ENCODE measurements at places on chromosomes 5 and 9.

GRCh38 chr9:21251190-21251589, 11.4 kb upstream of the IFNA14 start:
- no peak for DNase-seq

- DNase-seq = no peak
Observed at GRCh38 chr9:79674052-79674777, 102.5 kb downstream of the TLE4 start.

- DNase-seq = no peak
Observed at GRCh38 chr9:8809741-8810140, 1010.2 kb upstream of the DMAC1 start.

DNA sequence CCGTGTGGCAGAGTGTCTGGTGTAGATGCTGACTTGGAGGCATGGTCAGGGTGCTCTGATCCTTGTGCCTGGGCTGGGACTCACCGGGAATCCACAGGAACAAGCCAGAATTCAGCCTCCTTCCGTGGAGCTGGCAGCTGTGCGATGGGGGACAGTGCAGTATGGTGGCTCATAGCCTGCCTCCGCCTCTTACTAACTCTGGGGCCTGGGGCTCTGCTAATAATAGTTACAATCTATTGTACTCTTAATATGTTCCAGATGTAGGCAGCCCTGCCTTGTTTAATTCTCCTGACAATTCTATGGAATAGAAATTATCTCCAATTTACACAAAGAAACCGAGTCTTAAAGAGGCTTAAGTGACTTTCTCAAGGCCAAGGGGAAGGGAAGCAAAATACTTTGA, 77.6 kb downstream of the PCDH1 start:
- DNase-seq = no peak

DNA sequence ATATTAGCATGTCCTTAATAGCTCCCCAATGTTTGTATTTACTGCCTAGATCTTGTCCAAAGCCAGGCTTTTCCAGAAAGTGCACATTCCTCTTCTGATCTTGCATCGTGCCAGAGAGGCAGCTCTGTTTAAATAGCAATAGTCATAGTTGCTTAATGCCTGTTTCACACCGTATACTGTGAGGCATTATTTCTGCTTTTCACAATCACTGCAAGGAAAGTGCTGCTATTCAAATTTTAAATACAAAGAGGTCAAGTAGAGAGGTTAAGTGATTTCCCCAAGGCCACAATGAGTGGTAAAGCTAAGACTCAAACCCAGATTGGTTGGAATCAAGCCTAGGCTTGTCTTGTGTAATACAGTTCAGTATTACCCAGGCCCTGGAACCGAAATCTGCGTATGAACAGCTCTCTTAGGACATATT, 153.6 kb downstream of the SNX18 start:
- DNase-seq = peak; percentile 94

- no peak for DNase-seq
Observed at GRCh38 chr5:111976705-111977435, 219.9 kb upstream of the NREP start.

GRCh38 chr9:124251605-124252378, 6.0 kb upstream of the NEK6 start:
- no peak for DNase-seq

GRCh38 chr9:106801816-106802215, 61.1 kb upstream of the ZNF462 start:
- DNase-seq = no peak

- no peak for DNase-seq
Observed at GRCh38 chr9:127138444-127138843, 16.0 kb upstream of the ANGPTL2 start.

DNA sequence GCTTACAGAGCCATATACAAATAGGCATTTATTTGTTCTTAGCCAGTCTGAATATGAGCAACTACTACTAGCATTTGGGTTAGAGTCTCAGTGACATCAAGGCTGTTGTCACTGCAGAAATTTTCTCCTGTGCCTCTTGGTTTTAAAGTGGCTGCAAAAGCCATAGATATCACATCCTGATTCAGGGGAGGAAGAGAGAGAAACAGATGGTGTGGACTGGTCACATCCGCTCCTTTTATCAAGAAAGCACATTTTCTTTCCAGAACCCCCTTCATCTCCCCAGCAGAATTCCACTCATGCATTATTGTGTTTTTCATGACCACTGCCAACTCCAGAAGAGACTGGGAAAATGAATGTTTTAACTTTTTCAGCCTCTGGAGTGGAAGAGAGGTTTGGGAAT, 69.8 kb downstream of the PTTG1 start:
- peak; percentile 4 for DNase-seq

DNA sequence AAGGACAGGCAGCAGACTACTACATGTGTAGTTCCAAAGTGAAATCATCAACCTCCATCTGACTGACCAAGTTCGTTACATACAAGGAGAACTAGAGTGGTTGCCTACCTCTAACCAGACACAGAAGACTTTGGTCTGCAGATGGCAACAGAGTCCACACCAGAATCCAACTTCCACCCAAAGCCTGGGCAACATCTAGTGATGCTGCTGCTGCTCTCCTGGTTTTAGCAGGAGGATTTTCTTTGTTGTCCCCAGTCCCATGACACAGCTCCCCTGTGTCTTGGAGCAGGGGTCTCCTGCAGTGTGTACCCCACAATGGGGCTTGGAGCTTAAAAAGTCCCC, 46.4 kb upstream of the APC start:
- no peak for DNase-seq

GRCh38 chr9:127452691-127453090, 1.4 kb downstream of the LRSAM1 start:
- DNase-seq = no peak

DNA sequence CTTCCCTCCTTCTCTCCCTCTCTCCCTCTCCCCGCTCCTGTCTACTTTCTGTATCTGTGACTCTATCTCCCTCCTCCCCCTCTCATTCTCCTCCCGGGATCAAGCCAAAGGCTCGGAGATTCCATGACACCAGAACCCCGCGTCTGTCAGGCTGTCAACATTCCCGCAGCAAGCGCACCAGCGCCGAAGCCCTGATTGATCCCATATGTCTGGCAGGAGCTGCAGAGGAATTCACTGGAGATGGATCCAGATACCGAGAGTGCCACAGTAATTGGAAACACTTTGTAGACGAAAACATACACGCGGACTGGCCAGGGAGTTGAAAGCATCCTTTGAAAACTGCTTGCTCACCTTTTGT, 300 bp upstream of the SVEP1 start:
- DNase-seq = peak; percentile 2

DNA sequence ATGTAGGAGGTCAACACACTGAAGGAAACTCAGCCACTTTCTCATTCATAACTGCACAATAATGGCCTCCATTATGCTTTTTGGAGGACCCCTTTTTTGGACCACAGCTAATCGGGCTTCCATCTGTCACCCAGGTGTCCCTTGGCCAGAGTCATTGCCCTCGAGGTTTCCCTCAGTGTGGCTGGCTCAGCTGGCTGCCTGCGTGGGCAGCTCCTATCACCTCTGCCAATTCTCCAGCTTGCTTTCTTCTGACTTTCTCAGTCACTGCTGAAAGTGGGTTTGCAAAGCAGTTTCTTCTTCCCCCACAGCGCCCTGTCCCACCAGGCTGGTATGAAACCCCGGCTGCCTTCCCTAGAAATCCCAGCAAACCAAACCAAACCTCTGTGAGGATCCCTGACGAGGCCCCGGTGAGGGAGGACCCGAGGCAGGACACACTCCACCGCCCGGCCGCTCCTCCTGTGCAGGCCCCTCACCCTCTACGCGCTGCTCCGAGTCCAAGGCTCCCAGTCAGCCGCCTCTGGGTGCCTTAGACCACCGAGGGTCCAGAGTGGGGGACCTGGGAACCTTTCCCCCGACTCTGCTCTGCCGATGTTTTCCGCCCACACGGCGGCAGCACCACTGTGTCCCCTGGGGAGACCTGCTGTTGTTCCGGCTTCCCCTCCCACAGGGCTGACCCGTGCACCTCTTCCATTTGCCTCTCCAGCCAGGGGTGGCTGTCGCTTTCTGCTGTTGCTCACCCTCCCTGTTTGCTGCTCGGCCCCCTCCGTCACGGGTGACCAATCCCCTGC, 109.5 kb downstream of the TENT4A start:
- no peak for DNase-seq

- no peak for DNase-seq
Observed at GRCh38 chr5:4661836-4662235, 478.3 kb upstream of the ADAMTS16 start.

- DNase-seq = no peak
Observed at GRCh38 chr5:97554977-97555643, 372.1 kb upstream of the RIOK2 start.

GRCh38 chr5:2430606-2431005, 320.9 kb downstream of the IRX2 start:
- DNase-seq = no peak

DNA sequence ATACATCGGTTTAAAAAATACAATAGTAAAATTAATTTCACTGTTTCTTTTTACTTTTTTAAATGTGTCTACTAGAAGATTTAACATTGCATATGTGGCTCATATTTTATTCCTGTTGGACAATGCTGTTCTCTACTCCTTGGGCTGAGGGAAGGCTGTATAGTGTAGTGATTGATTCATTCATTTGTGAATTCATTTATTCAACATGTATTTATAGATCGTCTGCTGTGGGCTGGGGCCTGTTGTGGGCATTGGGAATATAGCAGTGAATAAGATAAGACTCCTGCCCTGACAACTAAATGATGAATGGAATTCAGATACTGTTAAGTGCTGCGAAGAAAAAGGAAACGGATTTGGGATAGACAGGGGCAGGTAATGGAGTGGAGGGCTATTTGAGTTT, 55.7 kb downstream of the ZNF618 start:
- no peak for DNase-seq

- no peak for DNase-seq
Observed at GRCh38 chr9:15977438-15977837, 424.6 kb downstream of the CCDC171 start.

DNA sequence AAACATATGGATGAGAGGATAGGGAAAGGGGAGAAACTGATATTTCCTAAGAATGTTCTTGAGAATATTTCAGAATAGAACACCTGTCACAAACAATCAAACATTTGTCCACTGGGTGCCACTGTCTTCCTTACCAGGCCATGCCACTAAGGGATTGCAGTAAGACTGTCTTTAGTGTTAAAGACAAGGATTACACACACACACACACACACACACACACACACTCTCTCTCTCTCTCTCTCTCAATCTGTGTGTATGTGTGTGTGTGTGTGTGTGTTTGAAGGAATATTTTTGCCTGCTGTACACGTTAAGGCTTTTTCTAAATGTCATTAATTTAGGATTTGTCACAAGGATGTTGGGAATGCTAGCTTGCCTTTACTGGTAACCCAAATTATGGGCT, 54.4 kb downstream of the CCDC192 start:
- DNase-seq = peak; percentile 39

DNA sequence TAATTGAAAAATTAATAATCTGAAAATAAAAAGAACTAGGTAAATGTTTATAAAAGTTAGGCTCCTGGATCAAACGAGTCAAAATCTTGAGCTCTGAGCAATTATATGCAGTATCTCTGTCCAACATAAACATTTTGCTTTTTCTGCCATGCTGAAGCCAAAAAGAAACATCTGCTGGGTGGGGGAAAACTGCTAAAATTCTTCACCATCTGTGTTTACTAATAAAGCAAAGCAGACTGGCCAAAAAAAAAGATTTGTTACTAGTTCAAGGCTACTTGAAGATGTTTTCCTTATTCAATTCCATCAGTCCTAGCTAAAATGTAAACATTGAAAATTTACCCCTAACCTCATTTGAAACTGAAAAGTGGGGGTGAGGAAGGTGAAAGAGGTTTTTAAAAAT, 29.7 kb downstream of the GTF3C4 start:
- no peak for DNase-seq

GRCh38 chr9:33117796-33118195, 41.3 kb upstream of the SMU1 start:
- DNase-seq = peak; percentile 58

GRCh38 chr9:86355814-86356213, 1.6 kb upstream of the TUT7 start:
- DNase-seq = no peak

DNA sequence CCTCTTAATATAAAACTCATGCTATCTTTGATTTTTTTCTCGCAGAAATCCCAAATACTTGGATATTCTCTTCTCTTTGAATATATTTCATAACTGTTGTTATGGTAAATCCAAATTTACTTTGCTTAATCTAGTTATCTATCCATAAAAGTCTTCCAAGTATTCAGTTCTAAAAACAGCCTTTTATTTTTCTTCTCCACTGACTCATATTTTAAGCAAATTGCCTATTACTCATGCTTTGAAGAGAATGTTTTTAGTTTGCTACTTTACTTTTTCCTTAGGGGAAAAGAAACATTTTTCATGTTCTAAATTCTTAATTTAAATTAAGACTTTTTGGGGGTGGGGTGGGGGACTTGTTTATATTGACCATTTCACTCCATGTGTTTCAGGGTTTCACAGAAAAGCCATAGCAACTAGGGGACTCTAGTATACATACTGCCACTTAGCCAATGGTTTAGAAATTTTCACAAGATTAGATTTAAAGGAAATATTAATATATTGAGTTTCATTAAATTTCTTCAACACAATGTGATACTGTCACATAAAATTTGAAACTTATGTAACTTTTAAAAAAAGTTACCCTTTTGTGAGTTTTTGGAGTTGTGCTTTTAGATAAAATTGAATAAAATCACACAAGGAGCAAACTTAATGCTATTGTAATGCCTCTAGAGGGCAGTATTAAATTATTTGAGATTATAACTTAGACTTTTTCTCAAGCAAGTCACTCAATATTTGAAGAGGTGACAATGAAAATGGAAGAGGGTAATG, 545.8 kb upstream of the ARRDC3 start:
- DNase-seq = peak; percentile 12

- DNase-seq = no peak
Observed at GRCh38 chr5:94173100-94173499, 431.7 kb upstream of the POU5F2 start.

- peak; percentile 79 for DNase-seq
Observed at GRCh38 chr9:68978066-68978465, 35.8 kb downstream of the PRKACG start.

DNA sequence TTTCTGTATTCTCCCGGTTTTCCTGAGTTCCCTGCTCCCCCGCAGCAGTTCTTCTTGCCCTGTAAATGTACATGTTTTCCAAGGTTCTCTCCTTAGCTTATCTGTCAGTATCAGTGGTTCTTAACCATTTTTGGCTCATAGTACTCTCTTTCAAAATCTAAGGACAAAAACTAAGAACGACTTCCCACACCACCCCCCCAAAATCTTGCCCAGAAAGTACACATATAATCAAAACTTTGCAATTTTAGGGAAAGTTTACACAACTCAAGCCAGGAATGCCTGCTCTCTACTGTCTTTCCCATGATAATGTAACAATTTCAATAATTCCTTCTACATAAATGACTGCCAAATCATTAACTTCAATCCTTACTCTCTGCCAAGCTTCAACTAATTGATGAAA, 4.5 kb downstream of the DCAF12 start:
- DNase-seq = no peak

DNA sequence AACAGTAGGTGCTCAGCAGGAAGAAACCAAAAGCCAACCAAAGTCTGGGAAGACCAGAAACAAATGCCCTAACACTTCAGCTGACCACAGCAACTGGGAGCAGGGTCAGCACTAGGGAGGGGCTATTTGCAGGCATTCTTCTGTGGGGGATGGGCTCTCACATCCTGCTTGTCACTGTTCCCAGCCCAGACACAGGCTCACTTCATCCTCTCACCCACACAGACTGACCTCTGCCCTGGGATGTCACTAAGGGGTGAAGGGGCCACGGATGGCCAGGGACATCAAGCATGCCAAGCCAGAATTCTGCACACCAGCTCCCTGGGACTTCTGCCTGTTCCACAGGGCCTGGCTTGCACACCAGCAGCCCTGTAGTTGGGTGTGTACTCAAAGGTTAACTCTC, 28.7 kb downstream of the GFRA3 start:
- DNase-seq = no peak

- DNase-seq = no peak
Observed at GRCh38 chr9:7780261-7780988, 19.2 kb downstream of the DMAC1 start.

- peak; percentile 94 for DNase-seq
Observed at GRCh38 chr9:105064248-105065097, 136.5 kb upstream of the ABCA1 start.

Measured in suppressor macrophage treated with lipopolysaccharide for 4 hours (primary cell).